ENCODE measurements at places on chromosomes 1 and 21.

GRCh38 chr1:224456637-224456953, 22.0 kb upstream of the WDR26 start:
- no peak for DNase-seq

DNA sequence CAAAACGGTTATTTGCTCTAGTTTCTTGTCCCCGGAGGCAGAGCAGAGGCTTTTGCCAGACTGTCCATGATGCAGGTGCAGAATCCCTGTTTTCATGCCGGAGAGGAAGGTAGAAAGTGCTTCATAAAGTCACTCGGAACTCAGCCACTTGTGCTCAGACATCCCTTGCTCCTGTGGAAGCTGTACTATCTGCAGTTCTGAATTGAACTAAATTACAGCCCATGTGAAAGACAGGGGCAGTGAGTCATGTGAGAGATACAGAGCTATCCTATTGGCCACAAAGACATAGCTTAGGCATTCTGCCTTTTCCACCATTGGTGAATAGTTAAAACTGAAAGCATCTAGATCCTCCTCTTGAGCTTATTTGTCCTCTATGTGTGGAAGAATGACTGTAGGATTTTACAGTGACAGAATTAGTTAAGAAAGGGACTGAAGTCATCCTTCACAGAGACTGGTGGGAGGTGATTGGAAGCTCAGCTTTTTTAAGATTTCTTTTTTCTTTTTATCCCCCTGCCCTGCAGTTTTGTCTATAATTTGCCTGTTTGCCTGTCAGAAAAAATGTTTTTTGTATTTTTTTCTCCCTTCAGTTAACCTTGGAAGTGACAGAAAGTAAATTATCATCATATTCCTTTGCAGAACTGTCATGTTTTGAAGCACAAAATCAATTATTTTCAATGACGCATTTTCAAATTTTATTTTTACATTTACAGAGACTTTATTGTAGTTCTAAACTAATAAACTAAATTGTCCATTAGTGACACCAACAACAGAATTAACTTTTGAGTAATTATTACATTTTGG, 298.6 kb downstream of the PTPRC start:
- DNase-seq: peak; percentile 95

DNA sequence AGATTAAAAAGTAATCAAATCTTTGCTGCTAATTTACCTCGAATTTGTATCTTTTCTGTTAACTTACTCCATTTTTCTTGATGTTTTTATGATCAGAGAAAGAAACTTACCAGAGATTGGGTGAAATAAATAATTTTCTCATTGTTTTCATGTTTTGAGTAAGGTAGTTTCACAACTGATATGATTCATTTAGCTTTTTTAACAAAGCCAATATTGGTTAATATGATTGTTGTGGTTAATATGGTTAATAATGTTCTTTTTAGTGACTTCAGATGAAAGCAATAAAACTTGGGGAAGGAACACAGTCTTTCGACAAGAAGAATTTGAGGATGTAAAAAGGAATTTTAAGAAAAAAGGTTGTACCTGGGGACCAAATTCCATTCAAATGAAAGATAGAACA, 48.1 kb downstream of the MAP3K21 start:
- no peak for DNase-seq

- no peak for DNase-seq
These were observed 611 bp upstream of the GUK1 start for GRCh38 chr1:228139406-228139930.

DNA sequence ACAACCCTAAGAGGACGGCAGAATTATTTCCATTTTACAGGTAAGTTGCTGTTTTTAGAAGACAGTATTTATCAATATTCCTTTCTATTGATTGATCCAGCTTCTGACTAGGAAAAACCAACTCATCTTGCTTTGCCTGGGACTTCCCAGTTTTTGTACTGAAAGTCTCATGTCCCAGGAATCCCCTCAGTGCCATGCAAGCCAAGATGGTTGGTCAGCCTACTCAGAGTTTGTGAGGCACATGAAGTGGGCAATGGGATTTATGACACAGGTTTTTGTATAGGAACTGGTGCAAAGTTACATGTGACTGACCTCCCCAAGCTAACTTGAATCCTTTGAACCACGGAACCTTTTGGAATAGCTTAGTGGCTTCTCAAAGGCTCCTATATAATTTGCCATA, 45.5 kb downstream of the GNG12 start:
- no peak for DNase-seq

DNA sequence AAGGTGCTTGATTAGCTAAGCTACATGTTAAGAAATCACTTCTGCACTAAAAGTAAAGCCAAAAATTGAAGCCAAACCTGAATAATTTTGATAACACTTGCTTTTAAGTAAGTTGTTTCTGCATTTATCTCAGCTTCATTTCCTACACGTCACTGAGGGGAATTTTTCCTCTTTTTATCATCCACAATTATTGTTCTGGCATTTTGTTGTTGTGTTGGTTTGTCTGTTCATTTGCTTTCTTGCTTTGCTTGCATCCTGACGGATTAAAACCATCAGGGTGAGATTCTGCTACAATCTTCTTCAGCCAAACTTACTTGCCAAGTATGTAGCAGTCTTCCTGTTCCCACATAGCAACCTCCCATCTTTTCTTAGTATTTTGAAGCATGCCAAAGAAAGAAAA, 18.0 kb upstream of the EEIG2 start:
- no peak for DNase-seq

GRCh38 chr1:184661801-184662200, 92.9 kb downstream of the EDEM3 start:
- no peak for DNase-seq

GRCh38 chr1:245807306-245807705, 652.5 kb downstream of the KIF26B start:
- DNase-seq: no peak

DNA sequence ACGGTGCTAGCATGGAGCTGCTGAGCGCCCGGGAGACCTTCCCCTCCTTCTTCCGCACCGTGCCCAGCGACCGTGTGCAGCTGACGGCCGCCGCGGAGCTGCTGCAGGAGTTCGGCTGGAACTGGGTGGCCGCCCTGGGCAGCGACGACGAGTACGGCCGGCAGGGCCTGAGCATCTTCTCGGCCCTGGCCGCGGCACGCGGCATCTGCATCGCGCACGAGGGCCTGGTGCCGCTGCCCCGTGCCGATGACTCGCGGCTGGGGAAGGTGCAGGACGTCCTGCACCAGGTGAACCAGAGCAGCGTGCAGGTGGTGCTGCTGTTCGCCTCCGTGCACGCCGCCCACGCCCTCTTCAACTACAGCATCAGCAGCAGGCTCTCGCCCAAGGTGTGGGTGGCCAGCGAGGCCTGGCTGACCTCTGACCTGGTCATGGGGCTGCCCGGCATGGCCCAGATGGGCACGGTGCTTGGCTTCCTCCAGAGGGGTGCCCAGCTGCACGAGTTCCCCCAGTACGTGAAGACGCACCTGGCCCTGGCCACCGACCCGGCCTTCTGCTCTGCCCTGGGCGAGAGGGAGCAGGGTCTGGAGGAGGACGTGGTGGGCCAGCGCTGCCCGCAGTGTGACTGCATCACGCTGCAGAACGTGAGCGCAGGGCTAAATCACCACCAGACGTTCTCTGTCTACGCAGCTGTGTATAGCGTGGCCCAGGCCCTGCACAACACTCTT, 1.1 kb downstream of the TAS1R3 start:
- no peak for DNase-seq

DNA sequence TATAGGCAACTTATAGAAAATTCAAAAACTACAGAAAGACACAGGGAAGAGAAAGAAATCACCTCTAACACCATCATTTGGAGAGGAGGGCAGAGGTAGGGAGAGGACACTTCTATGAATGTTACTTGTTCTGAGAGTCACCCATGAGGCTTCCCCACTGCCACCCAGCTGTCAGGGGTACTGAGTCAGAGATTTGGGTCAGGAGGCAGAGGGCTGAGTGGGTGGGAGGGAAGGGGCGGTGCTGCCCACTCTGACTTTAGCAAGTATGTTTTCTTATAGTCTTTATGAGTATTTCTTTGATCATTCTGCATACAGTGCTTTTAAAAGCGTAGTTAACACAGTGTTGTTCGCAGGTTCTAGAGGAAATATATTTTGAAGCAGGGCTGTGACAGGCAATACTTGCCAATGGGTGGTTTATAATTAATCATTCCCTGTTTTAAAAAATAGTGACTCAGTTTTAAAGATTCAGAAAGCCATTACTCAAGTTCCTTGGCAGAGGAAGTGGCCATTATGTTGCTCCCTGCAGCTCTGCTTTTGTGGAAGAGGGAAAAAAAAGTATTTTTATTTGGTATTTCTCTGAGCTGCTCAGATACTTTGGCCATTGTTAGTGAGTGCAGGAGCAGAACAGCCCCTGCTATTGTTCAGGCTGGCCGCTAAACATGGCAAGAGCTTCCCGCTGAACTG, 18.3 kb downstream of the IL6R start:
- no peak for DNase-seq

- DNase-seq: no peak
These were observed 179.9 kb downstream of the TGFB2 start for GRCh38 chr1:218525031-218525430.

DNA sequence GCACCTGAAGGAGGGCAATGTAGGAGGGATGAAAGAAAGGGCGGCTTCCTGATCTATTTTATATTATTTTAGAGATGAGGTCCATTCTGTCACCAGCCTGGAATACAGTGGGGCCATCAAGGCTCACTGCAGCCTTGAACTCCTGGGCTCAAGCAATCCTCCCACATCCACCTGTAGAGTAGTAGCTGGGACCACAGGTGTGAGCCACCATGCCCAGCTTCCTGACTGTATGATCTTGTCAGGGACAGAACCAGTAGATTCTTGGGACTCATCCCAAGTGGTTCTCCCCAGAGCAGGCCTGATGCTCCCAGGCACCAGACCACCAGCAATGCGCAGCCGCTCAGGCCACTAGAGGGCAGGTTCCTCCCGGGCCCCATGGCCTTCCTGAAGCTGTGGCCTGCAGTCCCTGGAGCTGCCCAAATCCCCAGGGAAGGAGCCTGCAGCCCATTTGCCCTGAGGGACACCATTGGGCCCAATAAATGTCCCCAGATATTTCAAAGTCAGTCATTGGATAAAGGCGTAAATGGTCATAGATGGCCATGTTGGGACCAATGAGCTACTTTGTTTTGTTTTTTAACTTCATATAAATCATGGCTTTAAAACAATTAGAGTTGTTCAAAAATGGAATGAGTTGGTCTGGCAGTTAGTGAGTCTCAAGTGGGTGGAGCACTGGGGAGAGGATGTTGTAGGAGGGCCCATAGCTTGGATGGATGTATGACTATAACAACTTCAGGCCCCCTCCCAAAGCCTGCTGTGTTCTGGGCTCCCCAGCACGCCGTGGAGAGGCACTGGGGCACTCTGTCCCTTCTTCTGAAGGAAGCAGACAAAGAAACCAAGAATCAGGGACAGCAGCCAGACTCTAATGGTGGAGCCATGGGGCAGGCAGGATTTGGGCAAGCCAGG, 44.7 kb upstream of the GOLT1A start:
- DNase-seq: peak; percentile 55

DNA sequence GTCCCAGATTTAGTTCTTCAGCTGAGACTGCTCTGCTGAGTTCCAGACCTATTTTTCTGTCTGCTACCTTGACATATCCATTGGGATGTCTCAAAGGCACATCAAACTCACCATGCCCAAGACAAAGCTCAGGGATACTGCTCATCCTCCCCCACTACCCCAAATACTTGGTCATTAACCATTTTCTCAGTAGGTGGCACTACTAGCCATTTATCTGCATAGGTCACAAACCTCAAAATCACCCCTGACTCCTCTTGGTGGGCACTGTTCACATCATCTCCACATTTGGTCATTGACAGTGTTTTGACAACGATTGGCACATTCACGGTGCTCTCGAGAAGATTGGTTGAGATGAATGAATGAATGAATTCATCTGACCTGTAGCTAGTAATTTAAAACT, 32.1 kb downstream of the CACNA1S start:
- DNase-seq: no peak

GRCh38 chr1:228883535-228883934, 148.3 kb downstream of the RHOU start:
- no peak for DNase-seq

- DNase-seq: no peak
These were observed 201.8 kb downstream of the SIPA1L2 start for GRCh38 chr1:232428036-232428645.

GRCh38 chr21:45876381-45877170, 105.0 kb upstream of the COL6A1 start:
- DNase-seq: no peak

- DNase-seq: no peak
These were observed 53.4 kb downstream of the TMPRSS15 start for GRCh38 chr21:18350216-18350615.

DNA sequence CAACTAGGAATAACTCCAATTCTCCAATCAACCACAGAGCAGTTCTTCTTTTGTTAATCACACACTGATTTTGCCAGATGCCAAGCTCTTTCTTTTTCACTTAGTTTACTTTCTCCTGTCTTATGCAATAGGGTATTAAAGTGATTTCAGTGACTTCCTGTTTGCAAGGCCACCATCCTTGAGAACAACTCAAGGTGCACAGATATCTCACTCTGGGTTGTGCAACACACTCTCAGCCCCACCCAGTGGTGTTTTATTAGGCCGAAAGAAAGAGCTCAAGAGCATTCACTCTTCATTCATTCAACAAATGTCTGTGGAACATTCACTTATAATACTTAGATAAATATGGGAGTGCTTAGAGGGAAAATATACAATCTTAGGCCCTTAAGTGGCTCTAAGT, 352.5 kb downstream of the ZNF326 start:
- DNase-seq: no peak

GRCh38 chr21:36499578-36500471, 19.9 kb upstream of the CLDN14 start:
- DNase-seq: no peak

DNA sequence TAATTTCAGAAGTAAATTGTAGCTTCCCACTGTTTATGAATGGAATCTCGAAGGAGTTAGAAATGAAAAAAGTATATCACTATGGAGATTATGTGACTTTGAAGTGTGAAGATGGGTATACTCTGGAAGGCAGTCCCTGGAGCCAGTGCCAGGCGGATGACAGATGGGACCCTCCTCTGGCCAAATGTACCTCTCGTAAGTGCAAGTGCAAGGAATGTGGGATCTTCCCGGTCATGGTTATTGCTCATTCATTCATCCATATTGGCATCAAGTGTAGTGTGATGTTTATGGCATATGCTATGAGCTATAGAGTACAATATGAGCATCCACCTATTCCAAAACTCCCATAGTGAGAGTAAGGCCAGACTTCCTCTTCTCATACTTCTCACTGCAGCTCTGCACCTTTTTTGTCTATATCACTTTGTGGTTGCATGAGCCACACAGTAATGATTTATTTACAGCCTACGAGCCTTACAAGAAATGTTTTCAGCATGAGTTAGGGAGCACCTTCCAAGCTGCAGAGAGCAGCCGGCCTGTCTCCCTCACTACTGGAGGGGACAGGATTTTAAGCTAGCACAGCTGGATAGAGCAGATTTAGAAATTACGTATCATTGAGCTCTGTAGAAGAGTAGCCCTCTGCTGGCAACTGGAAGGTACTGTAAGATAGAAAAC, 24.9 kb upstream of the CR1L start:
- DNase-seq: peak; percentile 40

- DNase-seq: no peak
These were observed 49.7 kb downstream of the RCAN1 start for GRCh38 chr21:34565238-34565637.

- peak; percentile 19 for DNase-seq
These were observed 3.1 kb downstream of the SMIM1 start for GRCh38 chr1:3775490-3776230.

- DNase-seq: no peak
These were observed 3.5 kb upstream of the TFF1 start for GRCh38 chr21:42369821-42370220.

All from NCI-H460 (cell line).